Stimulated activated CD4-positive, alpha-beta T cell treated with anti-CD3 and anti-CD28 coated beads, Interleukin-15, amount 100 ng/mL, for 1 hour (primary cell): ENCODE measurements at places on chromosomes 12 and 14.

DNA sequence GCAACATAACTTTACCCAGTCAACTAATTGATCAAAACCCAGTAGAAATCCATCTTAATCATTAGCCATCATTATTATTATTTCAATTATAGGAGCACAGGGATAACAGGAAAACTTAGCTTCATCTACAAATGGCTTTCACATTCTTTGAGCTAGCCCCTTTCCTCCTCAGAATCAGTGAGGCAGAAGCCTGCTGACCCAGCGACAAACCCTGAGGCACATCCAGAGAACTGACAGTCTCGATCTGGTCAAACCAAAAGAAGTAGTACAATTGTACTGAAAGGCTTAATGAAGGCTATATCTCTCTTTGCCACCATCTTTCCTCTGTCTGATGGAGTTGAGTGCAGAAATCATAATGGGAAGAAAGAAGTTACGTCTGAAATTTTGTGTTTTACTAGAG is 109.8 kb upstream of the ARID2 start:
- no peak for DNase-seq

DNA sequence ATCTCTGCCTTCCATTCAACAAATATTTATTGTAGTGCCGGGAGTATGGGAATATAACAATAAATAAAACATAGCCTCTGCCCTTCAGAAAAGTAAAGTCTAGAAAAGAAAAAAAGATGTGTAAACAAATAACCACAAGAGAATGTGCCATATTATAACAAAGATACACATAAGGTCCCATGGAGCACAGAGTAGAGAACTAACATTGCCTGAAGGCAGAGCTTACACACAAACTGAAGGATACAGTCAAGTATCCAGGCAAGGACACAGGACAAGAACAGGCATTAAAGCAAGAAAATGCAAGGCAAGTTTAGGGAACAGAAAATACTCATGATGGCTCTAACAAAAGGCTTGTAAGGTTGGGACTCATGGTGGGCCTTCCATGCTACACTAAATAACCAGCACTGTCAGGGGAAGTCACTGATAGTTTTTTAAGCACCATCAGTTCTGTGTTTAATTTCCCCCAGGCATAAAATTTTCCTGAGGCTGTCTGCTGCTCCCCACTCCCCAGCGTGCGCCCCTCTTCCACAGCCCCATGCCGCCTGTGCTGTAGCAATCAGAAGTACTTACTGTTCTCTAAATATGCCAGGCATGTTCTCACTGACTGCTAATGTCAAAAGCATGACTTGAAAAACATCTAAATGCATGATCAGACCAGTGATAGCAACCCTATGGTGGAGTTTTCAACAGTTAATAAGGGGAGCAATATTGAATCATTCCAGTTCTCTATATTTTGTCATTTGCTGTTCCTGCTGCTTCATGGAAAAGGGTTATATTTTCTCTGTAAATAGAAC is 77.8 kb downstream of the ANKS1B start:
- DNase-seq: no peak

GRCh38 chr14:24369907-24370687 is 2.1 kb downstream of the NFATC4 start:
- DNase-seq: no peak

- no peak for DNase-seq
Measured at GRCh38 chr14:104101086-104101621, 15.7 kb downstream of the ASPG start.

DNA sequence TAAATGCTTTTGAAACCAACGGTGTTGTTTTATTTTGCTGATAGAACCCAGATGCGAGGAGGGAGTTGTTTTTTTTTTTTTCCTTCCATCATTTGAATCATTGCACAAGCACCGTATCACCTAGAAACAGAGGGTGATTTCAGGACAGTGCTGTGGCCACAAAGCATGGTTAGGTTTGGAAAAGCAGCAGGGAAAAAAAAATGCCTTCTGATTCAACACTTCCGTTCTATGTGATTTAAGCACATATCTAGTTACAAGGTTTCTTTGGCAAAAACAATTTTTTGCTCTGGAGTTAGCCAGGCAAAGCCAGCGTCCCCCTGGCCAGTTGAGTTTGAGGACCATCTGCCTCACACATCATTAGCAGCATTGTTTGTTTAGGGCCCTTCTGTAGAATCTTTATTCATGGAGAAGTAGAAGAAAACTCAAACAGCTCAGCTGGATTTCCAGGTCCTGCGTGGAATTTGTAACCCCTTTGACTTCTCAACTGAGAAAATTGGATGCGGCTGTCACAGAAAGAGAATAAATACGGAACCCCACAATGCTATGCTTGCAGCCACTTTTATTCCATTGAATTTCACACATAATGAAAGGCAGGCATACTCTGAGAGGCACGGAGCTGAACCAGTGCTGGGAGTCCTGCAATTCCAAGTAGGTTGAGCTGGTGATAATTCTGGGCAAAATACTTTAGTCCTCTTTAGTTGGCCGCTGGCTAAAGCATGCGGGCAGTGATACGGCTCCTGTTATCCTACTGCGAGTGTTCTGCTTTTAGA is 17.0 kb upstream of the WNT5B start:
- no peak for DNase-seq

- peak; percentile 37 for DNase-seq
Measured at GRCh38 chr12:27333403-27334009, 870 bp downstream of the BMAL2 start.

DNA sequence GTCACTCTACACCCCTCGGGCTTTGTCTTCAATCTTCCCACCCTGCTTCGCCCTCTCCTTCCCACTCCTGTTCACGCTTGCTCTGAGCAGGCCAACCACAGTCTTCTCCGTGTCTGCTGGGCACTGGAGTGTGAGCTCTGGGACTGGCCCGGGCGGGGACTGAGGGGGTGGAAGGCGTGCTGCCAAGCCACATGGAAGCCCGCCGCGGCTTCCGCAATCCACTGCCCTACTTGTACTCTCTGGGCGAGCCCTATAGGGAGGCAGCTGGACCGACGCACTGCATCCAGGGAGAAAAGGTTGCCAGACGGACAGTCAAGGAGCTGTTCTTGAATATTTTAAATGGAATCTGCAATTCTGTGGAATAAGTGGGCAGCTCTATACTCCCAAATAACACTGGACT is 24.8 kb downstream of the GOLGA3 start:
- DNase-seq: no peak

- no peak for DNase-seq
Measured at GRCh38 chr12:97404543-97404942, 58.1 kb upstream of the RMST start.

- no peak for DNase-seq
Measured at GRCh38 chr12:86275356-86275755, 19.2 kb upstream of the MGAT4C start.

GRCh38 chr14:37637341-37637740 is 41.9 kb downstream of the TTC6 start:
- DNase-seq: no peak

- no peak for DNase-seq
Measured at GRCh38 chr12:30508205-30508967, 187.3 kb downstream of the IPO8 start.

DNA sequence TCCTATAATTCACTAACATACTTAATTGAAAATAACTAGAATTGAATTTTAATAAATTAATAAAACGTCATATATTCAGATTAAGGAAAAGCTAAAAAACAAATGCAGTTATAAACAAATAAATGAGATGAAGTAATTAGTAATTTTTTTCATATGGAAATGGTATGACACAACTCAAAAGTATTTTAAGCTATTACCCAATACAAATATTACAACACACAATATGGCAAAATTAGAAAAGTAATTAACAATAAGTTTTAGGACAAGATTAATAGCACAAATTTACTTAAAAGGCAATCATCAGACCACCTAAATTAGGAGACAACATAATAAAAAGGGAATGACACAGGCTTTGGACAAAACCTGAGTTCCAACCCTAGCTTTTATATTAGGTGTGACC is 81.7 kb downstream of the EEA1 start:
- DNase-seq: no peak

DNA sequence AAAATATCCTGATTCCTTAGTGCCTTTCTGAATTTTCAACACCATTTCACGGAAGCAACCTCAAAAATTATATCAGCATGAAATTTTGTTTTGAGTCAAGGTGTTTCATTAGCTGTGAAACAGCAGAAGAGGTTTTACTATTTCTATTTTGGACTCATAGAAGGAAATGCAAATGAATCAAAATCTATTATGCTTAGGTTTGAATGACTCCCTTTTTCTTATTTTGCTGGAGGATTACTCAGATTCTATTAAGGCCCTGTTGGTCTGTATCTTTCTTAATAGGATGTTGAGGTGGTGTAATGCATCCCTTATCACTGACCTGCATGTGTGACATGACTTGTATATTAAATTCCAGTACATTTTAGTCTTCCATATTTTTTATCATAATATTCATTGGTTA is 165.8 kb downstream of the TMTC2 start:
- DNase-seq: no peak

GRCh38 chr12:110281549-110282299 is 677 bp downstream of the ATP2A2 start:
- DNase-seq: peak; percentile 31

GRCh38 chr14:65815127-65815526 is 402.6 kb downstream of the FUT8 start:
- DNase-seq: no peak

DNA sequence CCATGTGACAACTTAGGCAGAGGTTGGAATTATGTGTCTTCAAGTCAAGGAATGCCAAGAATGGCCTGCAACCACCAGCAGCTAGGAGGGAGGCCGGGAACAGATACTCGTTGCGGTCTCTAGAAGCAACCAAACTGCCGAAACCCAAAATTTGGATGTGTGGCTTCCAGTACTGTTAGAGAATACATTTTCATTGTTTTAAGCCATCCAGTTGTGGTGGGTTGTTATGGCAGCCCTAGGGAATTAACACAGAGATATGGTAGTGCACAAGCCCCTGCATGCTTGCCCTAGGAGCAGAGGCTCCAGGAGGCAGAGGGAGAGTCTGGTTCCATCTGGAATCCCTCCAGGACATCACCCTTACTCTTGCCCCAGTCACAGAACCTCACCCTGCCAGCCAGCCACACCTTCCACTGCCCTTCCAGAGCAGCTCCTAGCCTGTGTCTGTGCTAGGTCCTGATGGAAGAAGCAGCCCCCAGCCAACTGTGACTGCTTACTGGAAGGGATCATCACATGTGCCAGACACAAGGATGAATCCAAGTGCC is 19.5 kb downstream of the PITPNM2 start:
- no peak for DNase-seq

GRCh38 chr12:103387385-103387784 is 108.4 kb downstream of the C12orf42 start:
- DNase-seq: no peak

DNA sequence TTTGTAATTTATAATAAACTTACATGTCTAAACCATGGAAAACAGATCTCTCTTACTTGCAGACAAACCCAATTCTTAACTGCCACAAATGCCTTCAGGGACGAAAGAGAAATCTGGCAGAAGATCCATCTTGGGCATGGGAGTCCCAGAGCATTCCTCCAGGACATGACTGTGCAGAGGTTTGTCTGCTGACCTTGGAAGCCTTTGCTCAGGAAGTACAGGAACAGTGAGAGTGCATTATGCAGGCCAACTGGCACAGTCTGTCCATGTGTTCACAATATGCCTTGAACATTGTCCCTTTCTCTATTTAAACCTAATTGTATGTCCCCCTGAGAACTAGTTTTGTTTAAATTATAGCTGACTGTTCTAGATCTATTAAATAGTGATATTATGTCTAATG is 467.1 kb downstream of the ATP23 start:
- DNase-seq: no peak

- DNase-seq: no peak
Measured at GRCh38 chr12:50354908-50355307, 41.5 kb downstream of the FAM186A start.

DNA sequence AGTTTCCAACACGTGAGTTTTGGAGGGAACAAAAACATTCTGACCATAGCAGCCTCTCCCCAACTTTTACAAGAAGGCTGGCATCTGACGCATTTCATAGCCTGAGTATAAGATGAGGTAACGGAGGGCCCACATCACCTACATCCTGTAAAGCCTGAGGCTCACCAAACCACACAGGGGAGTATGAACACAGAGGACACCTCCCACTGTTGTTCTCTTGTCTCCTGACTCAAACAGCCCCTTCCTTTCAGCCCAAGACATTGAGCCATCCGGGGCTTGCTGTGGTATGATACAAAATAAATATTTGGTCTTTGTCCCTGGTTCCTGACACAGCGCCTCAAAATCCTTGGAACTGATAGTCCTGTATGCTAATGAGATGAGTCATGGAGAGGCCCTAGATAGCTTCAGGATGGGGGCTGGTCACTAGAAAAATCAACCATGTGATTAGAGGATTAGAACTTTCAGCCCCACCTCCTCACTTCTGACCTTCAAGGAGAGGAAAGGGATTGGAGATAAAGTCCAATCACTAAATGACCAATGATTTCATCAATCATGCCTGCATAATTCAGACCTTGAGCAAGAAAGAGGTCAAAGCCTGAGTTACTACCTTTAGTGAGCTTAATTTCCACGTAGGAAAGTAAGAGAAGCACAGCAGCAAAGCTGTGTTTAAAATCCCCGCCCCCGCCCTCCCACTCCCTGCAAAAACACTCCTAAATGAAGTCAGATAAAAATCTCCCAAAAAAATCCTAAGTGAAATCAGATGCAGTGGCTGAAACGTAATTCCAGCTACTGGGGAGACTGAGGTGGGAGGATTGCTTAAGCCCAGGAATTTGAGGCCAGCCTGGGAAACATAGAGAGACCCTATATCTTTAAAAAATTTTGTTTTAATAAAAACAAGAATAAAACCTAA is 236.4 kb downstream of the PCNX1 start:
- DNase-seq: no peak

DNA sequence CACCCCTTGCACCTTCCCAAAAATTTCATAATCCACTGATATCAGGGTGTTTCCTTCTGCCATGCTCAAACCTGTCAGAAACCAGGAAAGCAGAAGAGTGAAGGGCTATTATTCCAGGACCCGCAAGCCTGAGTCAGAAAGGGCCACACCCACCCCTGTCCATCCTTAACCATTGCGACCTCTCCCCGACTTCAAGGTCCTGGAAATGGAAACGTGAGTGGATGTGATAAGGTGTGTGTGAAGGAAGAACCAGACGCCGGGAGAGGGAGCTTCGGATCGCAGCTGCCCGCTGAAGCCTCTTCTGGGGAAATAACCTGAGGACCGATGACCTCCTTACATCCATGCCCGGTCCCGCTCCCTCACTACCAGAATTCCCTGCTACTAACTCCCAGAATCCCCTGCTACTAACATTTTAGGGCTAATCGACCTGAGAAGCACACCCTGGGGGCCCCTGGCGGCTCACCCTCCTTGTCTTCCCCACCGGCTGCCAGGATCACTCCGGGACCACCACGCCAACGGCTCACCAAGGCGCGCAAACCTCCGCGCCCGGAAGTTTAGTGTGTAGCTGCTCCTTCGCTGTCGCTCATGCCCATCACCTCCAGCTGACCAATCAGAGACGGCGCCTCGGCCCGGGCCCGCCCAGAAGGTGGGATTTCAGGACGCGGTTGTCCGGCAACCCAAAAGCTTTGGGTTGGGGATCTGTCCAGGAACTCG is at the start of gene ACYP1:
ACYP1 (minus strand) TSS at position 534 of the 714 bp plus-strand sequence; CDS start at position 63, 471 bp downstream.
- DNase-seq: peak; percentile 77

GRCh38 chr12:102958073-102958829 is 777 bp downstream of the ASCL1 start:
- no peak for DNase-seq
